ENCODE measurements at places on chromosomes 3 and 15.
A peak's percentile ranks its signal among the peaks of the same experiment; 100 is the strongest.

DNA sequence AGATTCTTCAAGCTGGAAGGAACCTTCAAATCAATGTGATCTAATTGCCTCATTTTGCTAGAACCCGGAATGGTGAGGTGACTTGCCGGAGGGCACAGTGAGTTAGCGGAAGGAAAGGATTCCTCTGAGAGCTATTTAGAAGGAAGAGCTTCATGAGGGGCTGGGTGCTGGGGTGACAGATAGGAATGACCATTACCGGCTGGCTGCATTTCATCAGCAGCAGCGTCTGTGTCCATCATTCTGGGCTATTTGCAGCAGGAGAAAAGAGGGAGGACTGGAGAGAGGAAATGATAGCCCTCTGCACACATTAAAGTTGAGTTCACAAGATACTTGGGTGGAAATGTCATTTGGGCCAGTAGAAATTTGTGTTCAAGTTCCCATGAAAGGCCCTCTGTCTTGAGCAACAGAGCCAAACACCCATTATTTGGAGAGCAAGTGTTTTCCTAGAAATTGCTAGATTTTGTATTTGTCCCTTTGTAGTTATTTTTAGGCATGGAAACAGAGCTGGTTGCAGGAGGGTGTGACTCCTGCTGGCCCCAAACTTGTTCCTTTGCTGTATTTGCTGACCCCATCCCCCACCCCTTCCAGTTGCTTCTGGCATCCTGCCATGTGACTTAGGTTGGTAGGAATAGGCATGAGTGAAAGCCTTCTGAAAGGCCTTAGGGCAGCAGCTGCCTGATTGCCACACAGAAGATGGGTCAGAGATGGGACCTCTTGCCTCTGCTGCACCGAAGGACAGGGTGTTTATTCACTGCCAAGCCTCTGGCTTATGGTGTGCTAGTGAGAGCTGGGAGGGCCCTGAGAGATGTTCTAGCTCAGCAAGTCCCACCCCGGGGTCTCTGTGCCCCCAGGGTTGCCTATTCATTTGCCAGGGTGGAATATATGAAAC is 87.5 kb upstream of the PLXNA1 start:
- no peak for DNase-seq

GRCh38 chr3:99895131-99895696 is 77.6 kb downstream of the CMSS1 start:
- no peak for DNase-seq

DNA sequence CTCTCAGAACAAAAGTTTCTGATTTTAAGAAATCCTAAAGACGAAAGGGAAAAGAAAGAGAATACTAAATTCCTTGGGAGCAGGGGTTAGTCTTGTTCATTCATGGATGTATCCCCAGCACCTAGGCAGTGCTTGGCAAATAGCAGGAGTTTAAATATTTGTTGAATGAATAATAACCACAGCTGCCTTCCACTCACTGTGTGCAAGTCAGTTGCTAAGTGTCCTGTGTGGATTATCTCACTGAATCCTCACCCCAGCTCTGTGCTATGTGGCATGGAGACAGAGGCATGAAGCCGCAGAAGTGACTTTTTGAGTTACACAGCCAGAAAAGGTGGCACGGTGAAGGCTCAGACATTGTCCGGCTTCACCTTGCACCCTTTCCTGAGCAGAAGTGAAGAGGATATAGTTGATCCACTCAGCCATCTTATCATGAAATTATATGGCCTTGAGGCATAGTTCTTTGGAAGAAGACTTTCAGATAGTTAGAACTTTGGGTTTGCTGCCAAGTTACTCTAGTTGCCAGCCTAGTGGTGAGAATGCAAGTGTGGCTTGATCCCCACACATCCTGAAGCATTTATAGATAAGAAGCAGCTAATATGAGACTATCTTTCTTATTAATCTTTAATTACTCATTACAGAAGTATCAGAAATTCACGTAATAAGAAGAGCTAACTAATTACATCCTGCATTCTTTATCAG is 355.5 kb downstream of the LRTM1 start:
- no peak for DNase-seq

- no peak for DNase-seq
These were observed 234.0 kb upstream of the BHLHE40 start for GRCh38 chr3:4745235-4745610.

- DNase-seq = no peak
These were observed 335.2 kb upstream of the TRIM42 start for GRCh38 chr3:140342668-140343067.

GRCh38 chr3:95350049-95350448 is 1287.2 kb downstream of the NSUN3 start:
- no peak for DNase-seq

- DNase-seq = no peak
These were observed 77.1 kb upstream of the TRA2B start for GRCh38 chr3:186014866-186015265.

GRCh38 chr3:46484911-46485778 is 12.6 kb upstream of the RTP3 start:
- no peak for DNase-seq

DNA sequence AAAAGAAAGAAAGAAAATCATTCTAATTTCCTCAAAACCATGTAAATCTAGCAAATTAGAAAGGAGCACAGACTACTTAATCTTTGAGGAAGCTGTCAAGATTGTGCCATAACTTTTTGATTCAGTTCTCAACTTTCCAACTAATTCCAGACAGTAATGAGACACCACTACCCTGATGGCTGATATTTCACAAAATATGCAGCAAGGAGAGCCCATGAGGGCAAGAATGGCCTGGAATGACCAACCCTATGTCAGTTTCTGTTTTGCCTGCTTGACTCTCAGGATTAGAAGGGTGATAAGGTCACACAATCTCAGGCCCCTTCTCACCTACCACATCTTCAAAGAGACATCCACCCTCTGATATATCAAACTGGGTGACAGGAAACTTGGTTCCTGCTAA is 134.7 kb downstream of the MAGI1 start:
- DNase-seq = no peak

- DNase-seq = no peak
These were observed 1048.5 kb downstream of the NTRK3 start for GRCh38 chr15:87207990-87208580.

DNA sequence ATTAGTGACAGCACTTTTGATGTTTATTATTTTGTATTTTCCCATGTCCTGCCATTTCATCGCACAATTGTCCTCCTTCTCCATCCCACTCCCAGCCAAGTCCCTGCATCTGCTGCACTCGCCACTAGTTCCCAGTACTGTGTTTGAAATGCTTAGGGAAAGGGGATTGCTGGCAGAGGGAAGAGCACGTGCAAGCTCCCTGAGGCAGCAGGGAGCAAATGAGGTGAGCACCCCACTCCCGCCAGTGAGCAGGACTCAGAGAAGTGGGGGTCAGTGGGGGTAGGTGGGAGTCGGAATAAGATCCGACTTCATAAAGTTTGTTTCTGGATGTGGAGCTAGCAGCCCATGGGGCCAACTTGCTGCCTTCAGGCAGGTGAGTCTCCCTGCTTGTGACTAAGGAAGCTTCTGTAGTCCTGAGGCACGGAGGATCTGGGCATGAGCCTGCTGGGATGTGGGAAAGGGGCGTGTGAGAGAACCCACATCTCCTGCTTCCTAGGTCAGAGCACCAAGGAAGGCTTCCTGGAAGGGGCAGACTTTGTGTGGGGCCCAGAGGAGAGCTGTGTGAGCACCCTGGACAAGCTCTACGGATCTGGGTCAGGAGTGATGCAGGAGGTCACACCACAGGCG is 99.7 kb upstream of the TLE3 start:
- DNase-seq = no peak

DNA sequence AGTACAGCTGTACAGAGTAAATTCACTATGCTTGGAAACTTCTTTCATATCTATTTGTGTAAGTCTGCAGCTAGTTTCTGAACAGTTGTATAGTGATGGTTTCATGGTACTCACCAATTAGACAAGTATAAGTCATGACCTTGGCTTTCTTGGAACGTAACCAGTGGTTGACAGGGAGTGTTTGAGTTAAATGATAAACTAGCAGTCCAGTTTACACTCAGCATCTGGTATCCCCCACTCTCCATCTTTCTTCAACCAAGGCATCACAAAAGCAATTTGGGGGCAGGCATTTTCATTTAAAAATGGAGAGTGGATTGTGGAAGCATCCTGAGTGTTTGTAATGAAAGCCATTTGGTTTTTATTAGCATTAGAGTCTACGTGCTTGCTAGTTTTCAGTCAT is 26.0 kb downstream of the MME start:
- no peak for DNase-seq

GRCh38 chr3:150409512-150410310 is 1.6 kb downstream of the TSC22D2 start:
- DNase-seq = peak; percentile 79

DNA sequence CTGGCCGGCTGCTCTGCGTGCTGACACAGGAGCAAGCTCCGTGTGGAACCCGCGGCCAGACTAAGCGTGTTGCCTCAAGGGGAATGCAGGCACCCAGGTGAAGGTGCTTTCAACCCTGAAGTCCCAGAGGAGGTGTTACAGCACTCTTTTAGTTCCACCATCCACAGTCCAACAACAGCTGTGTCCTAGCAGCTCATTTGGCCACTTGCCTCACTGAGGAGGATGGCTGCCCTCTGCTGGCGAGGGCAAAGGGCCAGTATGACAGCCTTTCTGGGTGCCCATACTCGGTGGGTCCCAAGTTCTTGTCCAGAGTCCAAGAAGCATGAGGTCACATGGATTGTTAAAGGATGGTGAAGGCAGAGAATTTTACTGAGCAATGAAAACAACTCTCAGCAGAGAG is 87.8 kb downstream of the C3orf85 start:
- DNase-seq = peak; percentile 2

- DNase-seq = no peak
These were observed 323.4 kb upstream of the PLSCR5 start for GRCh38 chr3:146928421-146929059.

GRCh38 chr15:91223863-91224262 is 123.8 kb downstream of the SV2B start:
- no peak for DNase-seq

DNA sequence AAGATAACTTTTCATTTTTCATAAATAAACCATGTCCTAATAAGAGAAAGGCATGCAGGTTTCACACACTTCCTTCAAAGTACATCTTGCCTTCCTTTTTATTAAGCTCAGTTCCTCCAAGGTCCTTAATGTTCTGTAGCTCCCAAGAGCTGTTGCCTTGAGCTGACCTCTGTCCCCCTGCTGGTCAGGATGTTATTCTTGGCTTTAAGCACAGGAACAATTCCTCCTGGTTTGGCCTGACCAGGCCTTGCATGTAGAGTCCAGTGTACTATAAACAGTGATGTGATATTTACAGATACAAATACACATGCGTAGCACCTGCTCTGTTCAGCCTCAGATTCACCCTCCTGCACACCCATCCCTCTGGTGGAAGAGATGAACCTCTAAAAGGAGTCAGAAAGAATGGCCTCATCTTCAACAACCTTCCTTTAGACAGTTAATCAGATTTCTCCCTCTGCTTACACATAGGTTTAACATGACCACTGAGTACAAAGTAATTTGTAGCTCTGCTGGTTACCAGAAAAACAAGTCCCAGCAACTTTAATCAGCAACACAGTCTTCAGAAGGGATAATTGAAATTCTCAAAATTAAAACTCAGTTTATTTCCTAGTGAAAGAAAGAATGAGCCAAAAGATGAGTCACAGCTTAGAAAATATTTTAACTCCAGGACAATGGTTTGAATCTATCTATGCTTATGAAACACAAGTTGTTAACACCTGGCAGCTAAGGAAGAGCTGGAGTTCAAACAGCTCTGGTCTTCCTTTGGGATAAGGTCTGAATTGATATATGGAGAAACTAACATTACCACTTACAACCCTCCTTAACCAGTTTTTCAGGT is 46.5 kb downstream of the PTPN9 start:
- no peak for DNase-seq

GRCh38 chr3:52784021-52784621 is 6.7 kb downstream of the ITIH1 start:
- DNase-seq = no peak

DNA sequence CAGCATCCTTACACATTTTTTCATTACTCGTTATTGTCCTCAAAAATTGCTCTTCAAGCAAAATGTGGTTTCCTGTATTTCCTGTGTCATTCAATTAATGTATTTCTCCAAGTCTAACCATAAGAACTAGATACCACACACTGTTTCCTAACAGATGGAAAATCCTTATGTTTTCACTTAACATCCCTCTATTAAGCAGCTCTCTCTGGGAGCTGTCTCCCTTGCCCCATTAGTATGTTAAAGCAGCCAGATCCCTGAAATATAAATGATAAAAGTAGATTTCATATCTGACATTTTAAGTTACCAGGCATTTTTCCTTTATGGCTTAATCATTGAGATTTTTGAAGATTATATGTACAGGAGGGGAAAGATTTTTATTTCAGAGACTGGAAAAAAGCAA is 15.9 kb downstream of the PFN2 start:
- no peak for DNase-seq

GRCh38 chr3:128339491-128340012 is 127.1 kb downstream of the DNAJB8 start:
- DNase-seq = no peak

GRCh38 chr3:46280105-46280797 is 38.0 kb downstream of the CCR3 start:
- peak; percentile 68 for DNase-seq

GRCh38 chr3:123720638-123721037 is 135.8 kb upstream of the HACD2 start:
- no peak for DNase-seq

GRCh38 chr15:94004697-94005096 is 226.7 kb upstream of the MCTP2 start:
- DNase-seq = no peak

GRCh38 chr3:148030975-148031374 is 621.8 kb downstream of the ZIC1 start:
- no peak for DNase-seq

GRCh38 chr3:43389388-43390254 is 103.3 kb downstream of the SNRK start:
- peak; percentile 72 for DNase-seq
